ENCODE measurements at places on chromosomes 7 and 10.

DNA sequence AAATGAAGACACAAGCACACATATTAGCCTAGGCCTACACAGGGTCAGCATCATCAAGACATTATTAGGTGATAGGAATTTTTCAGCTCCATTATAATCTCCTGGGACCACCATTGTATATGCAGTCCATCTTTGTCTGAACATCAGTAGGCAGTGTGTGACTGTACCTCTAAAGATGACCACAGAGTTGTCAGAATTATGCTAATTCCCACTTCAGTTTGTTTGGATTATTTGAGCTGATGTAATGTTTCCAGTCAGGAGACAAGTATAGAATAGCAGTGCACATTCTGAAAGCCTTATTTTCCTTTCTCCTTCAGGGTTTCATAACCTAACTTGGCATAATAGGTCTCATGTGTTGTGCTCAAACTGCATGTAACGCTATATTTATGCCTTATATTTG lies 306.4 kb downstream of the NXPH1 start:
- DNase-seq = no peak

GRCh38 chr7:4050126-4050660 lies 631.9 kb upstream of the FOXK1 start:
- no peak for DNase-seq

DNA sequence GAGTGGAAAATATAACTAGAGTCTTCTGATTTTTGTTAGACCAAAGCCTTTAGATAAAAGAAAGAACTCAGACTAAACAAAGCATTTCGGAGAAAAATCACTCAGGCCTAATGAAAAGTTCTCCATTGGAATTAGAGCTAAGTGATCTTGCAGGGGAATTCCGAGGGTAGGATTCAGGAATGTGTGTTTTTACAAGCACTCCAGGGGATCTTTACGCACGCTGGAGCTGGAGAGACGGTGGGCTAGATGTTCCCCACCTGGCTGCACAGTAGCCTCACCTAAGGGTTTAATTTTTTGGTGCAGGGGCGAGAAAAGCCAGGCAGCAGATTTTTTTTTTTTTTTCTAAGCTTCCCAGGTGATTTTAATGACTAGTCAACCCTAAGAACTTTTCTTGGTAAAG lies 7.9 kb upstream of the PAPSS2 start:
- DNase-seq = no peak

DNA sequence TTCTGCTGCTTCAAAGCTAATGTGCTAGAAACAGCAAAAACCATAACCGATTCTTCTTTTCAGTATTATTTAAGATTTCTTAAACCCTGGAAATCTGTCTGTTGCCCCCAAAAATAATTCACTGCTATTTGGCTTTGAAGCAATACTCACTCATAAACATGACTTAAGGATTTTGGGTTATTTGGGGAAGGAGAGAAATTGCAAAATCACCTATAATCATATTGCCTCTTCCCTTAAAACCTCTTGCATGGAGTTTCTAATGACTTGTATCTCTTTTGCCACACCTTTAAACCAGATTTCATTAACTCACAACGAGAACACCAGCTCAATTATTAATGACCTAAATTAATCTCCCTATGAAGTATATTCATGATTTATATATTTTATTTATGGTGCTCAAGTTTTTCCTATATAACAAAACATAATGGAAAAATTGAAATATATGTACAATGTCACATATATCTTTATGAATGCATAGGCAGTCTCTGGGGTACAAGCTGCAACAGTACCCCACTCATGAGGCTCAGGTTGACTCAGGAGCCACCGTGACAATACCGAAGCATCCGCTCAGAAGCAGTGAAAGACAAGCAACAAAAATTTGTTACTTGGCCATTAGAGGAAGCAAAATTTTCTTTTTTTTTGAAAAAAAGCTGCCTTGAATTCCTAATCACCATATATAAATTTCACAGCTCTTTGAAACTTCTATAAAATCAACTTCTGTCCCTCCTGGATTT lies 3.0 kb downstream of the NAMPT start:
- no peak for DNase-seq

DNA sequence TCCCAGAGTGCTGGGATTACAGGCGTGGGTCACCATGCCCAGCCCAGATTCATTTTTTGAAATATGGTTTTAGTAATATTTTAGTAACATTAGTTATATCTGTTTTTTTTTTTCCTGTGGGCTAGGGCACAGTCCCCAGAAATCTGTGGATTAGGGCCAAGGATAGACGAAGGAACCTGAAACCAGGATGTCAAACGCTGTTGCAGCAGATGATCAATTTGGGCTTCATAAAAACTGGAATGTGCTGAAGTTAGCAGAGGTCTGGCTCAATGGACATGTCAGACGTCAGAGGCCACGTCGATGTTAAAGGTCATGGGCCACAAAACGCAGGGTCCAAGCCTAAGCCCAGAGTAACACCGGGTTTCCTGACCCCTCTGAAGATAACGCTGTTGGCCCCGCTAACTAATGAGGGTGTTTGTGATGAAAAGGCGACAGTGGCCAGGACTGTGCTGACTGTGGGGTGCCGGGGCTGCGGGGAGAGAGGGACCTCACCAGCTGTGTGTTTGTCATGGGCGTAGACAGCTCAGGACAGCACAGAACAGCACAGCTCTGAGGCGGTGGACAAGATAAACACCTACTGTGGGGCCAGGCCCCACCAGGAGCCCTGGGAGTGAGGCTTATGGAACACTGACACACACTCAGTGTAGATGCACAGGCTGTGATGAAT lies 23.8 kb upstream of the GTPBP4 start:
- DNase-seq = no peak

- DNase-seq = no peak
These were observed 78.1 kb downstream of the CALN1 start for GRCh38 chr7:72334066-72334465.

GRCh38 chr7:150867605-150868004 lies 15.3 kb downstream of the AOC1 start:
- no peak for DNase-seq

- no peak for DNase-seq
These were observed 29.6 kb downstream of the COL13A1 start for GRCh38 chr10:69831231-69831855.

DNA sequence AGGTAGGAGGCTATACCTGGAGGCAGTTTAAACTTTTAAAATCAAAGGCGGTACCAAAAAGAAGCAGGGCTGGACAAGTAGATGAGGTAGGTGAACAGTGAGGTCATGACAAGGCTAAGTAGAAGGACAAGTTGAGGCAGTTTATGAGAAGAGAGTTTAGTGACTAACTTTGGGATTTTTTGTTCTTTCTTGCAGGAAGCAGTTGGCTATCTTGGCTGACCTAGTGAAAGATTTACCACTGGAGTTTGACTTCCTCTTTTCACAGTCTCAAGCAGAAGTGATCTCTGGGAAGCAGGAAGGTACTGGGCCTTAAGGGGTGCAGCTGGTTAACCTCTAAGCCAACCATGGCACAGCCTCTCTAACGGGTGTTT lies 26.3 kb downstream of the ENTPD7 start:
- DNase-seq = no peak
